ENCODE measurements at places on chromosomes 13 and 19.

GRCh38 chr13:104357672-104358354, 1291.6 kb upstream of the SLC10A2 start:
- no peak for DNase-seq

GRCh38 chr13:59780058-59780457, 383.7 kb downstream of the DIAPH3 start:
- DNase-seq: no peak

GRCh38 chr13:46633416-46633815, 80.4 kb downstream of the LRCH1 start:
- DNase-seq: peak; percentile 28

GRCh38 chr19:13932149-13932637, 6.0 kb downstream of the PODNL1 start:
- DNase-seq: no peak

- DNase-seq: peak; percentile 94
Measured at GRCh38 chr19:7488736-7489353, at the start of gene PEX11G. TSS of gene PEX11G (minus strand) at chr19:7489035. CDS start at chr19:7489010, 25 bp downstream.

- no peak for DNase-seq
Measured at GRCh38 chr13:95382916-95383315, 81.7 kb upstream of the ABCC4 start.

GRCh38 chr13:94239135-94239534, 240.3 kb downstream of the DCT start:
- peak; percentile 63 for DNase-seq

DNA sequence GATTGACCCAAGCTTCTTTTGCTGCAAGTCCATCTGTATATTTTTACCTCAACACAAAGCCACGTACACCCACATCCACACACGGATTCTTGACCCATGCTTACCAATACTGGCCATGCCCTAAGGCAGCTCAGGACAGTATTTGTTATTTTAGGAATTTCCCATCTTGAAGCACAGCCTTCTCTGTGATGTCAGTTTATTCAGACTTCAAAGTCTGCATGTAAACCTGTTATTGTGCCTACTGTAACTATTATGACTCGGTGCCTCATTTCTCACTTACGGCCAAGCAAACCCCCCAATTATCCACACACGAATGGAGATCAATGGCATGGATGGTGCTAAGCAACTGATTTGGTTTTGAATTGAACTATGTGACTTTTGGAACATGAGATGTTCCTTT, 17.5 kb downstream of the CLDN10 start:
- DNase-seq: no peak

- no peak for DNase-seq
Measured at GRCh38 chr19:55087542-55087901, 11.9 kb downstream of the EPS8L1 start.

DNA sequence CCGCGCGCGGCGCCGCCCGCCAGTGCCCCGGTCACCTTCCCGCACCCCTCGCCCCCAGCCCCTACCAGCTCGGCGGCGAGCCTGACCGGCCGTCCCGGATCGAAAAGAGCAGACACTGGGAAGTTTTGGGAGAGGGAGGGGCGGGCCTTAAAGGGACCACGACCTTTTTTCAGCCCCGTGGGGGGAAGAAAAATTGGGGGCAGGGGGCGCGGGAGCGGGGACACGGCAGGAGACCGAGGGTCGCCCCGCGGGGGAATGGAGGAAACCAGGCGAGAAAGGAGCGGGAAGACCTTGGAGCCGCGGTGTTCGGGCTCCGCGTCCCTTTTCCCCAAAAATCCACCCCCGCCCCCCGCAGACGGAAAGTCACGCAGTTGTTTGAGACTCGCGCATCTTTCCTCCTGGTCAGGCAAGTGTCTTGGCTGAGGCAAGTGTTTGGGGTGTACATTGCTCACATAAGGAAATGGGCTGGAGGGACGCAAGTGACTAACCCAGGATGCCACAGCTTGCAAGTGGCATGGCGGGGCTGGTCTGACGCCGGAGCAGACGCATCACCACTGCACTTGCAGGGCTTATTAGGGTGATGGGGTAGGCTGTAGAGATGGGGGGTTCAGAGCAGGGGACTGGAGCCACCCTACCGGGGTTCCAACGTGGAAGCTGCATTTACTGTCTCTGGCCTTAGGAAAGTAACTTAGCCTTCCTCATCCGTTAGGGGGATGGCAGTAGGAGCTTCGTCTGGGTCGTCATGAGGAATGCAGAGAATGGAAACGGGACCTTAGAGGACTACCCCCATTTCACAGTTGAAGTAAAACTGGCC, 2.7 kb upstream of the HNRNPL start:
- DNase-seq: peak; percentile 78

DNA sequence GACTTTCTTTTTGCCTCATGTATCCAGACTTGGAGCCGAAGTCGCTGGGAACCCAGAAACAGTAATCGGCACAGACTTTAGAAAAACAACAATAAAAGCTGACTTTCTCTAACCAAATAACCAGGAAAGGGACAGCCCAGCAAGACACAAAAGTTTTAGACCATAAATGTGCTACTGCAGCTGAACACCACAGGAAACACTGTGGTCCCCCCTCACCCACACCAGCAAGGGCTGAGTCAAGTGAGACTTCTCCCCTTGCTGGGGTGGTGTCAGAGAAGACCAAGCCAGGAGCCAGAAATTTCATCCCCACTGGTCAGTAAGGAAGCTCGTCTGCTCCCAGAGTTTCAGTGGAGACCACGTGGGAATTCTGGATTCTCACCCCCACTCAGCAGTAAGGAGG, 70.6 kb downstream of the ESD start:
- DNase-seq: no peak

DNA sequence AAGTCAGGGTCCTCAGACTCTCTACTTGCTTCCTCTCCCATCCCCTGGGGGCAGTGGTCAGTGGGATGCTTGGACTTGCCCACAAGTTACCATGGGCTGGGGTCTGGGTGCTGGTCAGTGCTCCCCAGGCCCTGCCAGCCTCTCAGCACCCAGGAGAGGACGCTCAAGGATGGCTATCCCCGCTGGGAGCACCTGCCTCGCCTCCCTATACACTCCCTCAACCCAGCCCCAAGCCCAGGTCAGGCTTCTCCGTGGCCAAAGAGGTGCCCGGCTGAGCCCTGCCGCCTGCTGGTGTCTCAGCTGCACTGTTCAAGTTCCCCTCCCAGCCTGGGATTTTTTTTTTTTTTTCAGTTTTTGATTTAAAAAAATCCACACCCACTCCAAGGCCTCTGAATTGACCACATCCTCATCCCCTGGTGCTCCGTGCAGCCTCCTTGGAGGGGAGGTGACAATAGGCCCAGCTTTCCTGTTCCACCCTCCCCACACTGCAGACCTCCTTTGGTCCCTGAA, 10.8 kb downstream of the F2RL3 start:
- peak; percentile 86 for DNase-seq

- no peak for DNase-seq
Measured at GRCh38 chr13:26663791-26664190, 96.8 kb downstream of the GPR12 start.

- DNase-seq: no peak
Measured at GRCh38 chr13:74710006-74710405, 575.8 kb upstream of the KLF12 start.

GRCh38 chr13:103945836-103946235, 879.6 kb upstream of the SLC10A2 start:
- no peak for DNase-seq

Measured in hematopoietic multipotent progenitor cell treated with erythropoietin and hydrocortisone succinate and interleukin-3 and kit ligand, for 4 days (in vitro differentiated cells).